Midbrain (tissue), 1 donor: ENCODE measurements at places on chromosomes 6 and 20.

GRCh38 chr20:5614506-5614905 lies 135.7 kb upstream of the SHLD1 start:
- DNase-seq, result no peak

GRCh38 chr6:16163066-16163465 lies 34.2 kb downstream of the MYLIP start:
- no peak for DNase-seq

DNA sequence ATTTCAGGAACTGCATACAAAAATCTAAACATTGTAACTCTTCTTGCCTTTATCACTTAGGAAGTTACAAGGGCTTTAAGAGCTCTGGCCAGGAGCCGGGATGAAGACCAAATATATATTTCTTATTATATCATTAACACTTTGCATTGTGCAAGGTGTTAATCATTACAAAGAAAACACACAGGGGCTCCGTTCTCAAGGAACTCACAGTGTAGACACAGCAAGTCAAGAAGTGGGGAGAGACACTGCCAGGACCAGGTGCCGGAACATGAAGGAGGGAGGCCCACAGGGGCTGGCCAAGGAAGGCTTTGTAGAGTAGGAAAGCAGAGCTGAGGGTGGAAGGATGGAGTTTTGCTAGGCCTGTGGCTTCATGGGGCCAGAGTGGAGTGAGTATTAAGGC lies 17.4 kb downstream of the ITPR3 start:
- DNase-seq, result no peak

DNA sequence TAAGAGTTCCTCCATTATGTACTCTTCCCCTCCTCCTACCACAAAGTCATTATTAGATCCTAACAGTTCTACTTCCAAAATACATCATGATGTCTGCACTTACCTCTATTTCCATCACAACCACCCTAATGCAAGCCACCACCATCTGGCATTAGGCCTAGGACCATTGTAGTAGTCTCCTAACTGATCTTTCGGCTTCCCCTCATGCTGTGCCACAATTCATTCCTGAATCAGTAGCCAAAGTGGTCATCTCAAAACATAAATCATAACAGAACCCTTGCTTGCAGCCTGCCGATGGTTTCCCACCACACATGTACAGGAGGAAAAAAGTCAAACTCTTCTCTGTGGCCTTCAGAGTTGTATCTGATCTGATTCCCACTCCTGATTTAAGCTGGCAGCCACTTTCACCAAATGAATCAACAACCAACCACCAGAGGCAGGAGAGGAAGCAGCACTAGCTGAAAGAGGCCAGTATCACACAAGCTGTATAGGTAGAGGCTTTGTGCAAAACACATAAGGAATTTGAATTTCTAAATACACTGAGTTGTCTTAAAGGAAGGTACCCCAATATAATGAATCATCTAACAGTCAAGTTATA lies 26.1 kb downstream of the FAM184A start:
- no peak for DNase-seq

DNA sequence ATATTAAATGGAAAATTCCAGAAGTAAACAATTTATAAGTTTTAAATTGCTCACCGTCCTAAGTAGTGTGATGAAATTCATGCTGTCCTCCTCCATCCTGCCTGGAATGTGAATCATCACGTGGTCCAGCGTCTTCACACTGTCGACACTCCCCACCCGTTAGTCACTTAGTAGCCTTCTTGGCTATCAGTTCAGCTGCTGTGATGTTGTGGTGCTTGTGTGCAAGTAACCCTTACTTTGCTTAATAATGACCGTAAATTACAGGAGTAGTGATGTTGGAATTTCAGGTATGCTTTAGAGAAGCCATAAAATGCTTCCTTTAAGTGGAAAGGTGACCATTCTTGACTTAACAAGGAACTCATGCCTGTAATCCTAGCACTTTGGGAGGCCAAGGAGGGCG lies 25.2 kb downstream of the RIOK1 start:
- DNase-seq, result no peak
